ENCODE measurements at places on chromosomes 2 and 18.

DNA sequence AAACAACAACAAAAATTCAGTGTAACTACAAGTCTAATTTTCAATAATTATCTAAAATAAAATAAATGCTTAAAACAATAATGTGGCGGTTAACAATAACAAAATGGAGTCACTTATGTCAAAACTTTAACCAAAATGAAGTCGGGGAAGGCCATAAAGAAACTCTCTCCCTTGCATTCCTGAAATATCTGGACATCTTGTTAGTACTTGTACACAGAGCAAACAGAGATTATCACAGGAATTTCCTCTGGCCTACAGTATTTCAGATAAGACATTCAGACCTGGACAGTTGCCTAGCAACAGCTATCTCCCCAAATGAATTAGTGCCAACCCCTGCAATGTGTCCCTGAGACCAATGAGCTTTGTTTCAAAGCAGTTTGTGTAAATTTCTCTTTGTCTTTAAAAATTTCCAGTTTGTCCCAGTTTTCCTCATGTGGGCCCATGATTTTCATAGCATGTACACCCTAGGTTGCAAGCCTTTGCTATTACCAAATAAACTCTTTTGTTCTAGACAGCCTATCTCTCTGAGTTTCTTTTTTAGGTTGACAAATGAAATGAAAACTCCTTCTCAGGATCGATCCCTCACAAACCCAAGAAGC lies 68.6 kb downstream of the EXOC6B start:
- peak; percentile 85 for DNase-seq

DNA sequence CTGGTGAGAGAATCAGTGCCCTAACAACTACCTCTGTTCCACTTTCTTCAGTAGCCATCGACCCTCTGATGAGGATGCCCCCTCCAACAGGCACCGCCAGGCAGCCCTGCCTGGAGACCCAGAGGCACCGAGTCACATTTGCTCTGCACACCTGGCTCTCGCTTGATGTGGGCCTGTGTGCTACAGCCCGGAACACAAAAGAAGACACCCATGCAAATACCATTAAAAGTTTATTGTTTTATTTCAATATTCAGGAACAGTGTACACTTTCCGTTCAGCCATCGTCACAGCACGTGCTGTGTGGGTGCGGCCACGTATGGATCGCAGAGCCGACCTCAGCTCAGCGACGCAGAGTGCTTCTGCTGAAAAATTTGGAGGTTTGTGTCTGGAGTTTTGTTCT lies 154.0 kb downstream of the MBP start:
- DNase-seq: no peak

DNA sequence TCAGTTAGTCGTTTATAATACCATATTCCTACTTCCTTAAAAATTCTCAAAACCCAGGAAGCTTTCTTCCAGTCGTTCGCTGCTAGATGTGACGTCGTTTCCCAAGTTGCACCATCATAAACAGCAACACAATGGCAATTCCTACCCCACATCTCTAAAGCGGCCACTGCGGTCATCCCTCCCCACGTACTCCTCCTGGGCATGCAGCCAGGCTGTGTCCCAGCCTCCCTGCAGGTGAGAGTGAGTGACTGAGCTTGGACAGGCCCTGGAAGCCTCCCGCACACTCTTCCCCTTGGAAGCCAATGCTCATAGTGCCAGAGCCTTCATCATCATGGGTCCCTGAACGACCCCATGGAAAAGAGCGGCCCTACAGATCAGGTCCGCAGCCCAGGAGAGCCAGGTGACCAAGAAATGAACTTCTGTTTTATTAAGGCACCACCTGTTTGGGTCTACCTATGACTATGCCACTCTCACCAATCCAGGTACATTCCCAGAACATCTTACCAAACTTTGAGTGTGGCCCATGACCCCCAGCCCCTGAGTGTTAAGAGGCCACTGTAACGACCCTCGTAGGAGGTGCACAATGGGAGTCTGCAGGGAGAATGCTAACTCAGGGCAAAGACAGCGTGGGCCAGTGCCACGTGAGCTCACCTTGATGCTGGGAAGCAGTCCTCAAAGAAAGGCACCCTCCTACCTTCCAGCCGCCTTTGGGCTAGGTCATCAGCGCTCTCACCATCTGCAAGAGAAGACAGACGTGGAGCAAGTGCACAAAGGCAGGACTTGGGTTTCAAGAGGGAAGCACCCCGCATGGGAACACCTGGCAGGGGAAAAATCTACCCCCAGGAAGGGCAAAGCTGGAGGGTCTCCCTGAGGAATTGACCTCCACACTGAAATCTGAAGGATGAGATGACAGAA lies 74.7 kb upstream of the RAB6C start:
- no peak for DNase-seq

DNA sequence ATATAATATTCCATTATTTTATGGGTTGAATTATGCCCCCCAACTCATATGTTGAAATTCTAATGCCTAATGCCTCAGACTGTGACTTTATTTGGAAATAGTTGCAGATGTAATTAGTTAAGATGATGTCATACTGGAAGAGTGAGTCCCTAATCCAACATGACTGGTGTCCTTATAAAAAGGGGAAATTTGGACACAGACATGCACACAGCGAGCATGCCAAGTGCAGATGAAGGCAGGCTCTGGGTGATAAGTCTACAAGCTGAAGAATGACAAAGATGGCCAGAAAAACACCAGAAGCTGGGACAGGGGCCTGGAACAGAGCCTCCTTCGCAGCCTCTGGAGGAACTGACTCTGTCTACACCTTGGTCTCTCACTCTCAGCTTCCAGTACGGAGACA lies 10.0 kb upstream of the ASAP2 start:
- DNase-seq: no peak

- DNase-seq: no peak
Measured at GRCh38 chr18:23824669-23825068, 135.4 kb downstream of the LAMA3 start.

Measured in pulmonary artery endothelial cell (primary cell).